Smooth muscle cell of bladder (primary cell): ENCODE measurements at places on chromosomes 7 and 10. TPM values are rescaled to one million over a fixed set of nuclear protein-coding genes. Genes with fewer than 3 reads are reported as not detected.

The TUBAL3 gene
- total RNA-seq, result not detected in 2 replicates

The SPDYE8 gene
- total RNA-seq, result not detected in 2 replicates

The EBF3 gene
- total RNA-seq, result 3.7 TPM in 2 replicates

The KIF20B gene
- 3.0 and 3.3 TPM in 2 replicates for total RNA-seq

The NUPR2 gene
- total RNA-seq, result not detected in 2 replicates
